MCF 10A (cell line): ENCODE measurements at places on chromosomes 13 and 19. TPM values are rescaled to one million over a fixed set of nuclear protein-coding genes. Genes with fewer than 3 reads are reported as not detected.

GRCh38 chr13:33178209-33178840, 107.2 kb downstream of the STARD13 start:
- no peak overlapping the region for H3K4me3 ChIP-seq
- no peak for DNase-seq
- no peak overlapping the region for H3K27ac ChIP-seq
- H3K27me3 ChIP-seq, result no peaks in the 10 kb centered on the region

DNA sequence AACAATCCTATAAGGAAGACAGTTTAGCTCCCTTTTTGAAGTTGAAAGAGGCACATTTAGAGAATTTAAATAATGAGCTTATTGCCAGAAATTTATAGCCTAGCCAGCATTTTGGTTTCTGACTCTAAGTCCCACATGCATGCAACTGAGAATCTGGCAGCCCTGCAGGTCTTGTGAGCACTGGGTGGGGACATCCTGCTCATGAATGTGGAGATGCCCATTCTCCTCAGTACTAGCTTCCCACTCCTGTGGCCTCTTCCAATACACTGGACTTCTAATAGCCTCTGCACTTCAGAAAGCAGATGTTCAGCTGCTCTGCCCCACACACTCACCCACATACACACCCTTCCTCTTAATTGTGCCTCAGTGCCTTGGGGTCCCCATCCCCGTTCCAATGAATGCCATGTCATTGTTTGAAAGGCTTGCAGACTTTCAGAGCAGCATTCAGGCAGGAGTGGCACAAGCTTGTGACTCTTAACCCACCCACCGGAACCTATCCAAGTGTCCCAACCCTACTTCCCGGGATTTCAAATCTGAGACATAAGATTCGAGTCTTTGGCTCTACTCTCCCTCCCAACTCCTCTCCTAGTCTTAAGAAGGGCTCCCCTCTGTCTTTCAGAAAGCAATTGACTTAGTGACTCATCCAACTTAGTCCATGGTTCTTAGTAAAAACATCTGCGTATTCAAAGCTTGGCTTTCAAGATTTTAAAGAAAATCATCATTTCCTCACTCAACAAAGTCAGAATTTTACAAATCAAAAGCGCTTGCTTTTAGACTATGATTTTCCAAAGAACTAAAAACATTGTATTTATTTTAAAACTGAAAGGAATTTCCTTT, 80.0 kb upstream of the FREM2 start:
- peaks cover 6% of the 10 kb centered on the region for H3K4me1 ChIP-seq
- H3K36me3 ChIP-seq, result no peaks in the 10 kb centered on the region
- no peak for DNase-seq

GRCh38 chr13:63693696-63694095, 2278.0 kb upstream of the PCDH20 start:
- no peak overlapping the region for H3K4me3 ChIP-seq
- peaks cover 4% of the 10 kb centered on the region for H3K4me1 ChIP-seq
- no peaks in the 10 kb centered on the region for H3K36me3 ChIP-seq
- H3K27me3 ChIP-seq, result no peaks in the 10 kb centered on the region
- DNase-seq, result no peak
- no peak overlapping the region for H3K27ac ChIP-seq

DNA sequence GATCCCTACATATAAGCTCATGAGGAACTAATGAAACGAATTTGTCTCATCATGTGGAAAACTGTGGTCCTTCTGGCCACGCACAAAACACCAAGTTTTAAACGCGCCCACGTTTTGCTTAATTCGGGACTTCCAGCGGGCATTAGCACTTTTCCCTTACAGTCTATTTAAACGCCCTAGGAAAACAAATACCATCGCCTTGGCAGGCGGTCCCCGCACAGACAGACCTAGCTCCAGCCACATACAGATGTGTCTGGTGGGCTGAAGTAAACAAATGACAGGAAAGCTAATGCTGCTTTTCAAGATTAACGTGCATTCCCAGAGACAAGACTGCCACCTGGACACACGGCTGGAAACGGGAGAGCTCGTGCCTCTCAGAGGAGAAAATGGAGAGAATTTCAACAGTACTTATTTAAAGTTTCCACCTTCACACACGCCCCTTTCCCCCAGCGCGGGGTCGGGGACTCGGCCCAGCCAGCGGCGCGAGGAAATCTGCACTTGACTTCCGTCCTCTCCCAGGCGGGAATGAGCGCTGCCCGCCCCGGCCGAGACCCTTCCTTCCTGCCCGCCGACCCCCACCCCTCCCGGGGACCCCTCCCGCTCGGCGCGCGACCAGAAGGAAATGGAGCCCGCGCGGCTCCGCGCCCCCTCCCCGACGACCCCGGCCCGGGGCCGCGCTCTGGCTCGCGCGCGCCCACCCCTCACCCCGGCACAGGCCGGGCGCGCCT, 931 bp downstream of the USP12 start:
- H3K27ac ChIP-seq, result peak overlapping the region; percentile 65
- H3K36me3 ChIP-seq, result no peaks in the 10 kb centered on the region
- H3K4me1 ChIP-seq, result peaks cover 37% of the 10 kb centered on the region
- DNase-seq, result peak; percentile 38
- no peaks in the 10 kb centered on the region for H3K27me3 ChIP-seq

GRCh38 chr13:80339563-80339911, 1.4 kb downstream of the SPRY2 start:
- H3K27me3 ChIP-seq, result no peaks in the 10 kb centered on the region
- peak; percentile 29 for DNase-seq
- H3K4me1 ChIP-seq, result peaks cover 33% of the 10 kb centered on the region

- no peaks in the 10 kb centered on the region for H3K36me3 ChIP-seq
- peaks cover 52% of the 10 kb centered on the region for H3K27me3 ChIP-seq
- no peaks in the 10 kb centered on the region for H3K4me1 ChIP-seq
- no peak overlapping the region for H3K4me3 ChIP-seq
Observed at GRCh38 chr13:70527599-70527998, 419.3 kb upstream of the KLHL1 start.

DNA sequence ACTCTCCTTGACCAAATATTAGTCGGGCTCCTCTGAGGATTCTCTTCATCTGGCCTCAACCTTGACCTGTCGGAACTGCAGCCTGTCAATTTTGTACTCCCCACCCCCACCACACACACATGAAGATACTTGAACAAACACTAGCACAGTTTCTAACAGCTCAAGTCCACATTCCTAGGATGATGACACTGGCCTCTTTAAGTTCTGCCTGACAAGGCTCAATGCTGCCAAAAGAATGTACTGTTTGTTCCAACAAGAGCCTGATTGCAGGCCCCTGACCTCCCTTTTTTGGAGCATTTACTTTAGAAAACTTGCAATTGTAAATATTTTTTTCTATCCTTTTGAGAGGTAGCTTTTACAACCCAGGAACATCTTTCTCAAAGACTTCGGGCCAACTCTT, 169.2 kb upstream of the IRS2 start:
- no peaks in the 10 kb centered on the region for H3K27me3 ChIP-seq
- DNase-seq, result no peak
- no peak overlapping the region for H3K27ac ChIP-seq
- H3K4me3 ChIP-seq, result no peak overlapping the region

GRCh38 chr19:51607077-51607476, 23.1 kb downstream of the SIGLEC5 start:
- no peaks in the 10 kb centered on the region for H3K27me3 ChIP-seq
- no peaks in the 10 kb centered on the region for H3K36me3 ChIP-seq
- no peak overlapping the region for H3K4me3 ChIP-seq

- H3K36me3 ChIP-seq, result peaks cover 69% of the 10 kb centered on the region
- H3K4me1 ChIP-seq, result peaks cover 51% of the 10 kb centered on the region
- peak overlapping the region; percentile 26 for H3K4me3 ChIP-seq
- DNase-seq, result no peak
- H3K27me3 ChIP-seq, result no peaks in the 10 kb centered on the region
Observed at GRCh38 chr13:32535115-32535514, 3.5 kb downstream of the N4BP2L2 start.

- no peak overlapping the region for H3K27ac ChIP-seq
- H3K36me3 ChIP-seq, result no peaks in the 10 kb centered on the region
- DNase-seq, result peak; percentile 9
- H3K27me3 ChIP-seq, result peaks cover 7% of the 10 kb centered on the region
Observed at GRCh38 chr13:112928972-112929782, 39.8 kb upstream of the MCF2L start.

- H3K4me3 ChIP-seq, result no peak overlapping the region
- H3K27me3 ChIP-seq, result no peaks in the 10 kb centered on the region
- no peaks in the 10 kb centered on the region for H3K4me1 ChIP-seq
- H3K27ac ChIP-seq, result no peak overlapping the region
Observed at GRCh38 chr19:16096280-16096855, 15.3 kb upstream of the RAB8A start.

DNA sequence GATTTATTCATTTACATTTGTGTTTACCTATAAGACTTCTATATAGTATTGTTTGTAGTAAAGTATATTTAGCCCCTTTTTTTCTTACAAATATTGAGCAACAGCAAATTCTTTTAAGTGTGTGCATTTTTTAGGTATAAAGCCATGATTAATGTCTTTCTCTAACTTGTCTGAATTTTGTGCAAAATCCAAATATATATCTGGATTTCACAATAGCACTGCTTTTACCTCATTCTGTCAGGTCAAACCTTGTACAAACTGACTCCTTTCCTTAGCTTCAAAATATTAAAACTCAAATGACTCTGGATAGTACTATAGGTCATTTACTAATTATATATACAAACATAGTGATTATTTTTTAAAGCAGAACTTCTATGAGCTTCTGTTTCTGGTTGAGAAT, 563.0 kb upstream of the SPRY2 start:
- no peak overlapping the region for H3K27ac ChIP-seq
- H3K4me3 ChIP-seq, result no peak overlapping the region
- H3K27me3 ChIP-seq, result no peaks in the 10 kb centered on the region
- no peaks in the 10 kb centered on the region for H3K36me3 ChIP-seq
- no peak for DNase-seq
- peaks cover 6% of the 10 kb centered on the region for H3K4me1 ChIP-seq

DNA sequence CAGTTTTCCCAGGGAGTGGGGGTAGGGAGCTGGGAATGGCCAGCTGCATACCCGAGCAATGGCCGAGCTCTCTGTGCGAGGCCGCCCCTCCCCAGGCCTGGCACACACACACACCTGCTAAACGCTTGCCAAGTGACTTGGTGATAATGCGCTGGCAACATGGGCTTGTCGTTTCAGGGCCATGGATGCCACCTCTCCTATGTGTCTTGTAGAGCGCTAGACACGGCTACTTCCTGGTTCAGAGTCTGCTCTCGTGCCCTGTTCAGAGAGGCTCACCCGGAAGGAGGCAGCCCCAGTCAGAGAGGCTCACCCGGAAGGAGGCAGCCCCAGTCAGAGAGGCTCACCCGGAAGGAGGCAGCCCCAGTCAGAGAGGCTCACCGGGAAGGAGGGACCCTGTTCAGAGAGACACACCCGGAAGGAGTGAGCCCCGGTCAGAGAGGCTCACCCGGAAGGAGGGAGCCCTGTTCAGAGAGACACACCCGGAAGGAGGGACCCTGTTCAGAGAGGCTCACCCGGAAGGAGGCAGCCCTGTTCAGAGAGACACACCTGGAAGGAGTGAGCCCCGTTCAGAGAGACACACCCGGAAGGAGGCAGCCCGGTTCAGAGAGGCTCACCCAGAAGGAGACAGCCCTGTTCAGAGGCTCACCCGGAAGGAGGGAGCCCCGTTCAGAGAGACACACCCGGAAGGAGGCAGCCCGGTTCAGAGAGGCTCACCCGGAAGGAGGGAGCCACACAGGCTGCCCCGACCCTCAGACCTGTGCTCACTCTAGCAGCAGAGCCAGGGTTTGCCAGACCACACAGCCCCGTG, 4.2 kb downstream of the ADPRHL1 start:
- peaks cover 6% of the 10 kb centered on the region for H3K4me1 ChIP-seq
- H3K27ac ChIP-seq, result peak overlapping the region; percentile 94
- DNase-seq, result peak; percentile 95
- peak overlapping the region; percentile 85 for H3K4me3 ChIP-seq
- H3K27me3 ChIP-seq, result no peaks in the 10 kb centered on the region

DNA sequence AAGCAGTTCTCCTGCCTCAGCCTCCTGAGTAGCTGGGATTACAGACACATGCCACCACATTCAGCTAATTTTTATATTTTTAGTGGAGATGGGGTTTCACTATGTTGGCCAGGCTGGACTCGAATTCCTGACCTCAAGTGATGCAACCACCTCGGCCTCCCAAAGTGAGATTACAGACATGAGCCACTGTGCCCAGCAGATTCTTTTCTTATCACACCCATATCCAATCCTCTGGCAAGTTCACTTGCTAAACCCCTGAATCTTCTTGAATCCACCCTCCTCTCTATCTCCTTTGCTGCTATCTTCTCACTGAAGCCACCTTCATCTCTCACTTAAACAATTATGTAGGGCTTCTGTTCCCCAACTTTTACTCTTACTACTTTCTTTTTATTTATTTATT, 17.5 kb downstream of the TMEM143 start:
- H3K36me3 ChIP-seq, result peaks cover 5% of the 10 kb centered on the region
- no peak for DNase-seq
- no peak overlapping the region for H3K4me3 ChIP-seq
- H3K4me1 ChIP-seq, result peaks cover 9% of the 10 kb centered on the region
- no peaks in the 10 kb centered on the region for H3K27me3 ChIP-seq

GRCh38 chr19:36215276-36216123, 594 bp downstream of the ZNF146 start:
- no peak overlapping the region for H3K4me3 ChIP-seq
- DNase-seq, result peak; percentile 19
- H3K27ac ChIP-seq, result no peak overlapping the region
- H3K4me1 ChIP-seq, result peaks cover 6% of the 10 kb centered on the region

DNA sequence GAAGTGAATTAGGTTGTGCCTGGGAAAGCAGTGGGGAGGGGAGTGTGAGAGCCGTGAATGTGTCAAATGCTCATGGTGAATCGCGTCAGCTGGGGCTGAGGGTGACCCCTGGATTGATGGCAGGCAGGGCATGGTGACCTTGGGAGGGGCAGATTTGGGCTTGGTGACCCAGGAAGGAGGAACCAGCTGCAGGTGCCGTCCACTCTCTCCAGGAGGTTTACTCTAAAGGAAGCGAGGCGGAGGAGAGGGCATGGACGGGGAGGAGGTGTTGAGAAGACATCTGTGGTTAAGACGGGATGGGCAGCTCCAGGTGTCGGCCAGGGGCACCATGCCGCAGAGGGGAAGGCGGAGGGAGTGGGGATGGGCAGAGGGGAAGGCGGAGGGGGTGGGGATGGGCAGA, 28.7 kb downstream of the TMEM255B start:
- H3K27ac ChIP-seq, result no peak overlapping the region
- DNase-seq, result no peak
- H3K4me1 ChIP-seq, result no peaks in the 10 kb centered on the region
- no peaks in the 10 kb centered on the region for H3K36me3 ChIP-seq

DNA sequence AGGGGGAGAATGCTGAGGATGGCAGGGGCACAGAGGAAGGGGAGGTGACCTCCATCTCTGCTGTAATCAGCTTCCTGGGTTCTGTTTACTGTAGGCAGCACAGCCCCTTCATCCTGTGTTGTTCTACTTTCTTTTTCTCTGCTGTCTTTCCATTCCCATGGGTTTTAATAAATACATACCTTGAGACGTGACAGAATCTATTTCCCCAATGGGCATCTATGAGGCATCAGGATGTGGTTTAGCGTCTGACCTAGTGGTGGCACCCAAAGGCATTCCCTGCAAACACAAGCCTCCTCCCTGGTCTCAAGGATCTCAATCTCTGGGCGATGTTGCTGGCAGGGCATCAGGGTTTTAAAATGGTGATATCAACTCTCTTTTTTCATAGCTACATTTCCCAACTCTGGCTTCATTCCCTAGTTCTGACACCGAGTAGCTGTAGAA, 60.8 kb downstream of the ALOX5AP start:
- H3K36me3 ChIP-seq, result no peaks in the 10 kb centered on the region
- no peaks in the 10 kb centered on the region for H3K27me3 ChIP-seq
- H3K4me1 ChIP-seq, result peaks cover 22% of the 10 kb centered on the region
- H3K4me3 ChIP-seq, result peak overlapping the region; percentile 10
- peak overlapping the region; percentile 27 for H3K27ac ChIP-seq

Gene LENG9
- 6.9 and 9.3 TPM in 2 replicates for total RNA-seq

Gene PSPN
- 1.1 and 1.9 TPM in 2 replicates for total RNA-seq

Gene UQCRFS1
- total RNA-seq, result 40.0 and 44.4 TPM in 2 replicates

Gene TRMT1
- 47.5 and 63.2 TPM in 2 replicates for total RNA-seq

Gene MYADM
- total RNA-seq, result 39.0 and 43.3 TPM in 2 replicates

Gene TMPRSS9
- not detected in 2 replicates for total RNA-seq

Gene IFNL1
- not detected in 2 replicates for total RNA-seq

Gene KLF1
- not detected in 2 replicates for total RNA-seq

Gene RUBCNL
- total RNA-seq, result 0.37 and 1.2 TPM in 2 replicates
